ENCODE measurements at places on chromosomes 7 and 10. TPM values are rescaled to one million over a fixed set of nuclear protein-coding genes. Genes with fewer than 3 reads are reported as not detected.
A peak's percentile ranks its signal among the peaks of the same experiment; 100 is the strongest.

- peak; percentile 34 for DNase-seq
These were observed 21.9 kb downstream of the ADCY1 start for GRCh38 chr7:45595809-45596664.

DNA sequence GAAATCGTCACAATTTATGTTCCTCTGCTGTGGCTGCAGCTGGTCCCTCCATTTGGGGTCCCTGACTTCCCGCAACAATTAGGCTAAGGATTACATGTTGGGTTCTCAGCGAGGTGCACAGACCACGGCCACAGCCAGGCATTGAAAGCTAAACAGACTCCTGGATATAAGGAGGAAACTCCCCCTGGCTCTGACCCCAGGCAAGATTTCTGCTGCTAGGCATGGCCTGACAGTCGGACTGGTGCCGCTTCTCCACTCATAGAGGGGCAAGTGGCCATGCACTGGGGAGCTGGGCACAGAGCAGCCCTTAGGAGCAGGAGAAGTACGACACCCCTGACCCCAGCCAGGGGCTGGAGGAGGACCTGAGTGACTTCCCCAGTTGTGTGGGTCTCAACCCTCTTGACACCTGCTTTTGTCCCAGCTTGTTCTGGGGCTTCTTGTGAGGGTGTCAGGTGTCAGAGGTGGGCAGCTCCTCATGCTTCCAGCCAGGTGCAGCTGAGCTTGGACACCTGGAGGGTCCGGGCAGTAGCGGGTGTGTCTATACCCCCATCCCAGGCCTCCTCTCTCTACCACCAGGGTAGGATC lies 38.3 kb downstream of the TSPAN15 start:
- DNase-seq, result no peak

- DNase-seq, result no peak
These were observed 31.6 kb downstream of the CHAT start for GRCh38 chr10:49645417-49645816.

GRCh38 chr10:113849946-113850345 lies 3.9 kb downstream of the DCLRE1A start:
- DNase-seq, result no peak

MKX gene
- not detected for total RNA-seq

GRCh38 chr10:15316871-15317464 lies 54.1 kb downstream of the FAM171A1 start:
- DNase-seq, result no peak
